ENCODE measurements at places on chromosomes 16 and 17.
A peak's percentile ranks its signal among the peaks of the same experiment; 100 is the strongest.

GRCh38 chr17:64063766-64064224, 43.4 kb upstream of the ICAM2 start:
- no peak for DNase-seq

- DNase-seq = no peak
Measured at GRCh38 chr17:27609611-27610303, 21.2 kb upstream of the LGALS9 start.

- DNase-seq = no peak
Measured at GRCh38 chr16:79381603-79382042, 218.9 kb downstream of the MAF start.

GRCh38 chr16:67392301-67393059, 818 bp downstream of the TPPP3 start:
- no peak for DNase-seq

- DNase-seq = no peak
Measured at GRCh38 chr17:41496803-41497484, 7.2 kb upstream of the KRT36 start.

- no peak for DNase-seq
Measured at GRCh38 chr17:81387100-81388090, 7.9 kb upstream of the BAHCC1 start.

- no peak for DNase-seq
Measured at GRCh38 chr17:75130632-75131277, 787 bp downstream of the NT5C start.

GRCh38 chr17:17362540-17362930, 59.4 kb downstream of the NT5M start:
- DNase-seq = no peak

GRCh38 chr16:88063211-88063773, 112.1 kb downstream of the BANP start:
- no peak for DNase-seq

- no peak for DNase-seq
Measured at GRCh38 chr17:48127371-48128051, 19.9 kb downstream of the SNX11 start.

GRCh38 chr16:31213342-31213741, 577 bp upstream of the TRIM72 start:
- no peak for DNase-seq

DNA sequence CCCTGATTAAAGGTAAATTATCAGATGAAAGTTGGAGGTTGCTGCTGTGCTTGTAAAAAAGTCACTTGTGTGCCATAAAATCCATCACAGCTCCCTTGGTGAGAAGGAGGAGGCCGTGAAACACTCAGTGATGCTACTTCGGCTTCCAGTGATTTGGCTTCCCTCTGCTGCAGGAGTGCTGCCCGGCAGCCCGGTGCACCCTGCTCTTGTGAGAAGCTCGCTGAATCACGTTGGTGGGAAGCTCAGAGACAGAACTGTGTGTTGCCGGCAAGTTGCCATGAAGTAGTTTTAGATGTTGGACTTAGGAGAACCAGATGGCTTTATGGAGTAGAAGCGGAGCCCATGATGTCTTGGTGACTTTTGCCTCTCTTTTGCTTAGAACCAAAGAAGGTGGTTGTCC, 33.3 kb downstream of the MSI2 start:
- no peak for DNase-seq

DNA sequence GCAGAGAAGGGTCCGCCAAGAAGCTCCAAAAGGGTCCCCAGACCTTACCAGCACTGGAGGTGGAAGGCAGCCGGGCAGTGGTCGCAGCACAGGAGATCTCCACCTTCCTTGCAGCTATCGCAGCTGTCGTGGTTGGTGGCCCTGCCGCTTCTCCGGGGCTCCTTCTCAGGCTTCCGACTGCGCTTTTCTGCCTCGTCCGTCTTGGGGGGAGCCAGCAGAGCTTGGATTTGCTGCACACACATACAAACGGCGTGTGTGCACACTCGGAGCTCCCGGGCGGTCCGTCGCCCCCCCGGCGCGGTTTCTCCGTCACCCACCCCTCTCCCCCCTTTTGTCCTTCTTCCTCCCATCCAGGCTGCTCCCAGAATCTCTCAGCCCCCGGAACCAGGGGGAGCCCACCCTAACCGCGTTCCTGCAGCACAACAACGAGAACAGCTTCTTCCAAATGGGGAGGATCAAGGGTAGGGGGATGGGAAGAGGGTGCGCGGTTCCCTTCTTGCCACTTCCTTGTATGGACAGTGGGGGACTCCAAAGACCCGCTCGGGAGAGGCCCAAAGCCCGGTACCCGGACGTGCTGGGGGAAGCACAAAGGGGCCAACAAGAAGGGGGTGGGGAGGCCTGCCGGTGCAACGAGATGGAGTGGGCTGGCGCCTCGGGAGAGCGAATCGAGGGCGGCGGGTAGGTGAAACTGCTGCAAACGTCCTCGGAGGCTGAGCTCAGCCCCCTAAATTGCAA, 1.1 kb downstream of the PHF12 start:
- peak; percentile 93 for DNase-seq

DNA sequence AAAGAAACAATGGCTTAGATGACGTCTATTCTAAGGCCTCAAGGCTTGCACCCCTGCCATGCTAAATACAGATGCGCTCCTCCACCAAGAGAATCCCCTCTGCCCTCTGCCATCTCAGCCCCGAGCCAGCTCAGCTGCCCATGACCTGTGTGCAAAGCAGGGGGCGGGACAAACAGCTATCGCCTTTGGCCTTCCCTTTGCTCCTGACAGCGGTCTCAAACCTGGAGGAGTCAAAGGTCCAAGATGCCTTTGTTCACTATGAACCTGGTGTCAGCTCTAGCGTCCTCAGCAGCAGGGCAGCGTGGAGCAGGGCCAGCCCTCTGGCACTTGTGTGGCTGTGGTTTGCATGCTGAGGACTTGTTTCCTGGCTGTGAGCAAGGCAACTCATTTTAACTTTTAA, 12.3 kb downstream of the SLX4 start:
- DNase-seq = no peak

DNA sequence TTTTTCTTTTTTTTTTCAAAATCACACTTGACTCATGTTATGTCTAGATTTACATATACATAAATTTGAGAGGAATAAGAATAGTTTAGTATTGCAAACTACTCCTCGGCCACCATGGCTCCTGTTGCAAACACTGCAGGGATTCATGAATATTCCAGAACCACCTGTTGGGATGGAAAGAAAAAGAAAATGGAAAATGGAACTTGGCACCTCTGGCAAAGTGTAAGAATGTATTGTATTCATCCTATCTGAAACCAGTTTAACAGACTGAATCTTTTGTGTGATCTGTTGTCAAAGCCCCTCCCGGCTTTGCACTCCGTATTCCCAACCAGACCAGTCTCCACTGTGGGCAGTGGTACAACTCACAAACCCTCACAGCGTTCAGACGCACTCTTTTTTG, 124.4 kb downstream of the SPECC1 start:
- no peak for DNase-seq

GRCh38 chr16:1071561-1072225, 854 bp upstream of the SSTR5 start:
- DNase-seq = no peak

GRCh38 chr16:60432472-60432871, 1603.8 kb downstream of the CDH8 start:
- no peak for DNase-seq

GRCh38 chr17:29433541-29433940, 43.4 kb downstream of the TAOK1 start:
- DNase-seq = no peak

GRCh38 chr16:75151798-75152197, 3.5 kb downstream of the ZFP1 start:
- DNase-seq = no peak

- no peak for DNase-seq
Measured at GRCh38 chr16:372302-372983, 2.1 kb upstream of the MRPL28 start.

- no peak for DNase-seq
Measured at GRCh38 chr16:87780385-87780989, 14.7 kb upstream of the KLHDC4 start.

DNA sequence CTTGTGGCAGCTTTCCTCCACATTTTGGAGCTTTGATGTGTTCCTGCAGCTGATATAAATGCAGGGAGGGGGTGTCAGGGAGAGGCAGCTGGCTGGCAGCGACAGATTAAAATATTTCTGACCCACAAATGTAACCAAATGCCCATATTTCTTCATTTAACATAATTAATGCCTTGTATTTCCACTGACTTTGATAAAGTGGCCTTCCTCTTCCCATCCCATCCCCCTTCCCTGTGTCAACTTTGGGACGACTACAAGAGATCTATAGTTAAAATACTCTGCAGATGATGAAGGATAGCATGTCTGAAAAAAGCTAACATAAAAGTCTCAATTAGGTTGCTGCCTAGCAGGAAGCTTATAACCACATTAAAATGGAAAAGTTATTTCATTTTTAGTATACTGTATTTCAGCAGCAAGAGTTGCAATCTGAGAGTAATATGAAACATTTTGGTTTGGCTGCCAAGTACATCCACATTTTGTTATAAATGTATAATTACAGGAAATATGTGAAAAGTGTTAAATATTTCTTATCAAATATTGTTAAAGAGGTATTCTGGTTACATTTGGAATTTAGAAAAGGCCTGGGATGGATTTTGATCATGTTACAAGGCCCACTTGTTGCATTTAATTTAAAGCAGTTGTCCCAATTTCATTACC, 238.7 kb upstream of the TBX2 start:
- no peak for DNase-seq

GRCh38 chr16:58024486-58025350, 836 bp upstream of the MMP15 start:
- DNase-seq = no peak

DNA sequence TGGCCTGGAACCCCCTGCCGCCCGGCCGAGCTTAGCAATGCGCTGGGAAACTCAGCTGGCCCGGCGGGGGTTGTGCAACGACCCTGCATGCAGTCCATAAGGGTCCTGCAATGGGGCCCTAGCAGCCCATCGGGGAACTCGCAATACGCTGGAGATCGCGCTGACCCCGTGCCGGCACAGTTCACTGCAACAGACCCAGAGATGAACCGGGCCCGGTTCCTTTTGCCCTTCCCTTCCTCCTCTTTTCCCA, 375 bp downstream of the SLC25A11 start:
- DNase-seq = no peak

DNA sequence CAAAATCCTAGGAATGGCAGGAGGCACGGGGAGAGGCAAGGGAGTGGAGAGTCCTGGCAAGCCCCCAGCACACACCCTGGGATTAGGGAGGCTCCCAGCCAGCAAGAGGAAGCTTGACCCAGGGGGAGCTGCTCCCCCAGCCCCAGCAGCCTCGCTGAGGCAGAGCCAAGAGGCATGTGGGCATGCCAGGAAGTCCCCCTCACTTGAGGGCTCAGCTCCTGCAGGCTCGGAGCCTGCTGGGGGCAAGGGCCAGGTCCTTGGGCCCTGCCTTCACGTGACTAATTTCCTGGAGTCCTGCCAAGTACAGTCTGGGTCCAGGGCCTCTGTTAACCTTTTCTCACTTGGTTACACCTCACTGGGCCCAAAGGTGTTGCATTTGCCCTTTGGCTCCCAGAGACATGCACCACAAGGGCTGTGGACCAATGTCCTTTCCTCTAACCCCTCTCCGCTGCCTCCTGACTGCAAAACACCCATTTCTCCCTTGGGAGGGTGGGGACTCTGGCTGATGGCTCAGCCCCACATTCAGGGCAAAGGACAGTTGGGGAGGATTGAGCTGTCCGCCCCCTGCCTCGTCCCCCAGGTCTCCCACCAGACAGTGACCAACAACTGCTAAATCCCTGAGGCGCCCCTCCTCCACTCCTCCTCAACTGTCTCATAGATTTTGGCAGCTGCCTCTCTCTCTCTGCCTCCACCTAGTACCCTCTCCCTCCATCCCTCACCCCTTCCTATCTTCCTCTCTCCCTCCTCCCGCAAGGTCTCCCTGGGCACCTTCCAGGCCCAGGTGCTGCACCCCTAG, 4.4 kb upstream of the SLC47A2 start:
- DNase-seq = no peak

DNA sequence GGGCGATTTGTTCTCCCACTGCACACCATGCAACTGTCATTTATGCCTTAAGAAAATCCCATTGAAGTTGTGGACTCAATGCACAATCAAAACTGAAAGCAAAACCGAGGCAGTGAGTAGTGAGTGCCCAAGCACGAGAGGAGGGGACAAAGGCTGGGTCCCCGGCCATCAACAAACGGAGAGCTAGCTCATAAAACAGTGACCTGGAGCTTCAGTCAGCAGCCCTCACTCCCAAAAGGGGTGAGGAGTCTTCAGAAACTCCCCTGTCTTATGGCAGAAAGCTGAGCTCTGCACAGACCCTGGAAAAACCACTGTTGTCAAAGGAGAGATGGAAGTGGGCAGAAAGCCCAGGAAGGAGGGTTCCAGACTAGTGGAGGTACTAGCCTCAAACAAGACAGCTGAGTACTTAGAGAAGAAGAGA, 96.9 kb downstream of the ADCY9 start:
- DNase-seq = no peak

DNA sequence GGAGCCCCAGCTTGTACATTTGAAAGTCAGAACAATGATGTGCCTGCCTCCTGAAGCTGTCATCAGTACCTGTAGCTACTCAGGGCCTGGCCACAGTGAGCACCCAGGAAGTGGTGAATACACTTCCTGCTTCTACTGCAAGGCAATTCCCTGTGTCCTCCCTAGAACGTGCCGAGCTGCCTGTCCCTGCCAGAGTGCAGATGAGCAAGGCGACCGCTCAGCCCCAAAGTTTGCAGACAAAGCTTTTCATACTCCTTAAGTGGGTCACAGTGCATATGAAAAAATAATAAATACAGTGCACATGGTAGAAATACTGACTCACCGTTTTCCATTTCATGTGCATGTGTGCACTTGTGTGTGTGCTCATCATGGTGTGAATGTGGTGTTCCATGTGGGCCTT, 77.3 kb downstream of the MPRIP start:
- DNase-seq = no peak

DNA sequence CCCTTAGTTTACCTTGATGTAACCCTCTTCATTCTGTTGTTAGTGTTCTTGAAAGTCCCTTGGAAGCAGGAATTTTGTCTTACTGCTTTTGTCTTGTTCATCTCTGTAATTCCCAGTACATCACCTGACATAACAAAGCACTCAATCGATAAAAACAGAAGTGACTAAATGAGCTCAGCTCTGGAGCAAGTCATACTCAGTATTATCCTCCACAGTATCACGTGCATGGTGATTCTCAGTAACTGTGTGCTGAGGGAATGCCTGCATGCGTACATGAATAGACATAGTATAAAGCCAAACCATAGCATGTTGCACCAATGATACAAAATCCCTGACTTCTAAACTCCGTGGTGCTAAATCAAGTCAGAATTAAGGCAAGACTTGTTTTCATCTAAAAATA, 7.2 kb downstream of the KRT38 start:
- DNase-seq = no peak

DNA sequence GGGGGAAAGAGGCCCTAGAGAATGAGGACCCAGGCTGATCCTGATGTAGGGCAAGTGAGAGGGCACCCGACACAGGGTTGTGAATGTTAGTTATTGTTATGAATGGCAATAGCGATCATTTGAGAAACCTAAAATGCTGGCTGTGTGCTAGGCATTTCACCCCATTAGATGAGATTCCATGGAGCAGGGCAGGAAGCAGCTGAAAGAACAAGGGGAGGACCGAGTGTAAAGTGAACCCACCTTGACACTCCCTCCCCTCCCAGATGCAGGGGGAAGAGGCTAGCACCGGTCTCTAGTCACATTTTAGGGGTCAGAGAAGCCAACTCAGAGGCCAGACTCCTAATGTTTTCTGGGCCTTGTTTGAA, 553 bp upstream of the CORO6 start:
- no peak for DNase-seq

GRCh38 chr16:79528338-79528737, 72.2 kb downstream of the MAF start:
- DNase-seq = no peak

- no peak for DNase-seq
Measured at GRCh38 chr16:78955206-78955605, 645.3 kb downstream of the MAF start.

- DNase-seq = peak; percentile 58
Measured at GRCh38 chr17:82984751-82985427, 94.5 kb upstream of the METRNL start.
